ENCODE measurements at places on chromosomes 11 and 22.

DNA sequence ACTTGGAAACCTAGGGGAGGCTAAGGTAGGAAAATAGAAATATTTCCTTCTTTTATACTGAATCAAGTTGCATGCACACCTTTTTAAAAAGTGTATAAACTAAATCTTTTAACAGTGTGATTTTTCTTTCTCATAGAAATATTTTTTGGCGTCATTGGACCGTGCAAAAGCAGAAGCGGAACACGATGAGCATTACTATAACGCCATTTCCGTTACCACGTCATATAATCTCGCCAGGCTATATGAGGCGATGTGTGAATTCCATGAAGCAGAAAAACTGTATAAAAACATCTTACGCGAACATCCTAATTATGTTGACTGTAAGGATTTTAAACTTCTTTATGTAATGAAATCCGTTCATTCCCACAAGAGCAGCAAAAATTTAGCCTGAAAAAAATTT lies 13.4 kb downstream of the CTR9 start:
- DNase-seq = no peak

- DNase-seq = no peak
Observed at GRCh38 chr11:107250017-107250416, 207.6 kb downstream of the CWF19L2 start.

GRCh38 chr11:2002042-2002776 lies 4.6 kb upstream of the H19 start:
- DNase-seq = no peak

DNA sequence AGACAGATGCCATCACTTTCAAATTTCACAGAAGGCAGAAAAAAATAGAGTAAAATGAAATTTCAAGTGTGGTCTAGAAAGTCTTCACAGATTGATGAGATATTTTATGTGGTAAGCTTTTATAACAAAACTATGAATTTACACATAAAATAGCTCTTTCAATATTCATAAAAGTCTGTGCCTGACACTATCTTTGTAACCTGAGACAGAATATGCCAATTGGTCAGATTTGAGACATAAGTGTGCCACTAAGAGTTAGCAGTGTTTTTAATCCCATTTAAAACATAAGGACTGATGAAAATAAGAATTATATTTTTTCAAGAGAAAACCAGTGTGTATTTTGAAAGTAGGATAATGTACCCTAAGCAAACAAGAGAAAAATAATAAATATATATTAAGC lies 769.5 kb upstream of the LUZP2 start:
- no peak for DNase-seq

- DNase-seq = no peak
Observed at GRCh38 chr22:50084080-50084477, 1.1 kb downstream of the MLC1 start.

GRCh38 chr11:65552388-65552951 lies 5.7 kb downstream of the LTBP3 start:
- DNase-seq = no peak

DNA sequence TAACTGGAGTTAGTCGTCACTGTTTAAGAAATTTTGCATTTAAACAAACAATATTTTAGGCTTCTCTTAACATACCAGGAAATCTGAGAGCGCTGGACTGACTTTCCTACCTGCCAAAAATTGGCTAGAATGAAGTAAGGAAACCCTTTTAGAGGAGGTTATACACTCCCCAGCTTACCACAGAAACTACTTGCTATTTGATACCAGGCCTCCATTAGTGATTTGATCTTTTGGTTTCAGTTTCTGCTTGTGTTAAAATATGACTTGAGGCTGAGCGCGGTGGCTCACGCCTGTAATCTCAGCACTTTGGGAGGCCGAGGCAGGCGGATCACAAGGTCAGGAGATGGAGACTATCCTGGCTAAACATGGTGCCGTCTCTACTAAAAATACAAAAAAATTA lies 419.9 kb downstream of the LRRC4C start:
- DNase-seq = no peak

DNA sequence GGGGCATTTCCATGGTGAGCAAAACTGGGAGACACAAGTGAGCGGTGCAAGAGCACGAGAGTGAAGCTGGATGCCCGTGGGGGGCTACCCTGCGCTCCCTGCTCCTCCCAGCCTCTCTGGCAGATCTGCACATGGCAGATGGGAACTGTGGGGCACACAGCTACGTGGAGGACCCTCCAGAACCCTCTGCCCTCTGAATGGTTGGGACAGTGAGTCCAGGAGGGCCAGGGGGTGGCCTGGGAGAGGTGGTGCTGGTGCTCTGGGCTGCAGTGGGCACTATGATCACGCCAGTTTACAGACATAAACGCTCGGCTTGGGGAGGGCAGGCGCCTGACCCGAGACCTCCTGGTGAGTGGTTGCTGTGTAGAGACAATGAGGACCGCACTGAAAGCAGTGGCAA lies 205.9 kb downstream of the CTTN start:
- no peak for DNase-seq

Data from stimulated activated CD8-positive, alpha-beta memory T cell treated with anti-CD3 and anti-CD28 coated beads, Interleukin-2, amount 100 ng/mL, for 48 hours (primary cell).